ENCODE measurements at places on chromosomes 6 and 20.

DNA sequence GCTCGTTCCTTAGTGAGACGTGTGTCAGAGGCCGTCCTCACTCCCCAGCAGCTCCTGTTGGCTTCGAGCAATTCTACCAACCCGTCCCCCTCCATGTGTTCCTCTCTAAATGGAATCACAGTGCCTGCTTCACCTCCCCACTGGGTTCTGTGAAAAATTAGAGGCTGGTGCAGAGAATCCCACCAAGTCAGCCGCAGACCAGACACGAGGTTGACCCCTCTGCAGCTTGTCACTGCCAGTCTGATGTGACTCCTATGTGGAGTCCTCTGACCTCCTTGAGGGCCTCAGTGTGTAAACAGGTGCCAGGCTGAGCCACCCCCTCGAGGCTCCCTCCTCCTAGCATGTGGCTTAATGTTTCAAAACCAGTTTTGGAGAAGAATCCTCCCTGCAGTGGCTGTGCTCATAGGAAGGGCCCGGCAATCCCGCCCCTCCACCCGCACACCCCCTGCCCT is 12.6 kb upstream of the IRF4 start:
- DNase-seq: no peak

DNA sequence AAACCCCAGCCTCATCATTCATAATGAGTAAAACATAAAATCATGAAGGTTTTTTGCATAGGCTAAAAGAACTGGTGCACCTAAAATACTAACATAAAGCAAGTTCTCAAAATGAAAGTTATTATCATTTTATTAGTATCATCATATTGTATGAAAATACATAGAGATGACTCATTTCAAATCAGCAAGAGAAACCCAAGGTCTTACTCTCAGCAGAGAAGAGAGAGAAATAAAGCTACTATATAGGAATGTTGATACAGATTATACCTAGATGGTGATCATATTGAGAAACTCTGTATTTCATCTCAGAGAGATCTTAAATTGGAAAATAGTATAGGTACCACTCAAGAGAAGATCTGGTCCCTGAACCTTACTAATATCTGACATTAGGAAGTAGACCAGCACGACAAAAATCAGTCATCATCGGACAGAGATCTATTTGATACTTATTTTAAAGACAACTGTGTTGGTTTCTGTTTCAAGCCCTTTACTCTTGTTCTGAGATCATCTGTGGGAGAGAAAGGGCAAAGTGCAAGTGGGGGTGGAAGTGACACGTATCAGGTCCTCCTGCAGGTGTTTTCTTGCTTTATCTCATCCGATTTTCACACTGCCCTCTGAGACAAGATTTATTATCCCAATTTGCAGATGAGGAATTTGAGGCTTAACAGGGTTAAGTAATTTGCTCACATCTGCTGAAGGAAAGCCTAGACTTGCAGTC is 532.3 kb downstream of the MAFB start:
- no peak for DNase-seq

GRCh38 chr6:66226109-66226508 is 519.1 kb upstream of the EYS start:
- DNase-seq: no peak

DNA sequence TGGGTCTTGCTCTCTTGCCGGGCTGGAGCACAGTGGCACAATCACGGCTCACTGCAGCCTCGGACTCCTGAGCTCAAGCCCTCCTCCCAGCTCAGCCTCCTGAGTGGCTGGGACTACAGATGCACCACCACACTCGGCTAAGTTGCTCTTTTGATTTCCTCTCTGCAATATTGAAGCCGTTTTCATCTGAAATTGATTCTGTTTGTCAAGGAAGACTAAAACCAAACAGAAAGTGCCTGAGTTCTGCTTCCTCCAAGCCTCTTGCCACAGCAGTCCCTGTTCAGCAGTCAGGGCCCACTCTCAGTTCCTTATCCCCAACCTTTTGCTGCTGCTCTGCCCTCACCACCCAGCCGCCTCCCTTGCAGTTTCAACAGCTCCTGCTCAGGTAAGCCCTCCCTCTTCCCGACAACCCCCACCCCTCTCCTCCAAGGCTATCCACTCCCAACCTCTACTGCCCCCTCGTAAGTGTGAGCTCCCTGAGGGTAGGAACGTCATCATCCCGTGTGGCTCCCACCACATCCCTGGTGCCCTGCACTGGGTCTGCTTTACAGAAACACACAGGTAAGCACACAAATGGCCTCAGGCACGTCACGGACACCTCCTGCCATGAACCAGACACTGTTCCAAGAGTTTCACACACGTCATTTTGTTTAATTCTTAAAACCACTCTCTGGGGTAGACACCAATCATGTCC is 70.7 kb upstream of the TAB2 start:
- DNase-seq: no peak

GRCh38 chr20:50601511-50602431 is 89.6 kb downstream of the RIPOR3 start:
- no peak for DNase-seq

GRCh38 chr20:57390604-57391438 is at the start of gene RBM38:
RBM38 (plus strand) TSS chr20:57391396; CDS start chr20:57391582, 186 bp downstream.
- DNase-seq: peak; percentile 67

GRCh38 chr6:143298071-143298470 is 152.4 kb downstream of the ADAT2 start:
- DNase-seq: no peak

DNA sequence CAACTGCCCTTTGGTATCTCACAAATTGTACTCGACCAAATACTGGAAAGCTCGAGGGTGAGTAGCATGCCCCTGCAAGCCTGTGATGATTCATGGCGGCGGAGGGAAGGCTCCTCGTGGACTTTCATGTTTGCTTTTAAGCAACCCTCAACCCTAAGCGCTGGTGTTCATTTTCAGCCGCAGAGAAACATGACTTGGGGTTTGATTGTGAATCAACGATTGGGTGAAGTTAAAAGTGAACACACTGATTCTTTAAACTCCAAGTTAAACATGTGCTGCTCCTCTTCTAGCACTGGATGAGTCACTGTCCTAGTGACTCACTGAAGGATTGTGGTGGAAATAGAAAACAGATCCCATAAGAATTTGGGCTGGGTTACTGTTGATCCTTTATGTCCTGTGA is 8.3 kb downstream of the CD109 start:
- DNase-seq: no peak

DNA sequence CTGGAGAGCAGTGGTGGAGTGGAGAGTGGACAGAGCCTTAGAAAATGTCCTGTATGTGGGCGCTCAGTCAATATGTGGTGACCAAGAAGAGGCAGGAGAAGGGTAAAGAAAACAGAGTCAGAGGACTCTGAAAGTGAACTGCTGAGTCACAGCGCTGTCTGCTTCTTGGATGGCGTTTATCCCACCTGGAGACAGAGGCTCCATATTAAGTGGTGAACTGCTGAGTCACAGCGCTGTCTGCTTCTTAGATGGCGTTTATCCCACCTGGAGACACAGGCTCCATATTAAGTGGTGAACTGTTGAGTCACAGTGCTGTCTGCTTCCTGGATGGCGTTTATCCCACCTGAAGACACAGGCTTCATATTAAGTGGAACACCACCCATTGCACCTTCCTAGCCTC is 119.3 kb upstream of the RALGAPA2 start:
- DNase-seq: no peak

- DNase-seq: peak; percentile 62
Measured at GRCh38 chr6:155154158-155154830, 109.5 kb upstream of the CLDN20 start.

DNA sequence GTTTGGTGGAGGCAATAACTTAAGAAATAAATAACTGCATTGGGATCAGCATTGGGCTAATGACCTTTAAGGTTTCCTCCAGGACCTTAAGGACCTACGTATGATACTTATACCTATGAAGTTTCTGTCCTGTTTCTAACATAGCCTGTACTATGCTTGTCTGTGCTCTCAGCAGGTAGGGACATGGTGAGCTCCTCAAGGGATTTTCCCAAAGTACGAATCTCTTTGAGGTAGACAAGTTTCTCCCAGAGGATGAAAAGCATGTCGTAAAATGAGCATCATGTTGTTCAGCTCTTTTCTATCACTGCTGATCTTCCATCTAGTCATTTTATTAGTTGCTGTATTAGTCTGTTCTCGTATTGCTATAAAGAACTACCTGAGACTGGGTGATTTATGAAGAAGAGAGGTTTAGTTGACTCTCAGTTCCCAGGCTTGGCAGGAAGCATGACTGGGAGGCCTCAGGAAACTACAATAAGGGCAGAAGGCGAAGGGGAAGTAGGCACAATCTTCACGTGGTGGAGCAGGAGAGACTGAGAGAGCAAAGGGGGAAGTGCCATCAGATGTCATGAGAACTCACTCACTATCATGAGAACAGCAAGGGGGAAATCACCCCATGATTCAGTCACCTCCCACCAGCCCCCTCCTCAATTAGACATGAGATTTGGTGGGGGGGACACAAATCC is 77.8 kb upstream of the TGM3 start:
- DNase-seq: no peak

DNA sequence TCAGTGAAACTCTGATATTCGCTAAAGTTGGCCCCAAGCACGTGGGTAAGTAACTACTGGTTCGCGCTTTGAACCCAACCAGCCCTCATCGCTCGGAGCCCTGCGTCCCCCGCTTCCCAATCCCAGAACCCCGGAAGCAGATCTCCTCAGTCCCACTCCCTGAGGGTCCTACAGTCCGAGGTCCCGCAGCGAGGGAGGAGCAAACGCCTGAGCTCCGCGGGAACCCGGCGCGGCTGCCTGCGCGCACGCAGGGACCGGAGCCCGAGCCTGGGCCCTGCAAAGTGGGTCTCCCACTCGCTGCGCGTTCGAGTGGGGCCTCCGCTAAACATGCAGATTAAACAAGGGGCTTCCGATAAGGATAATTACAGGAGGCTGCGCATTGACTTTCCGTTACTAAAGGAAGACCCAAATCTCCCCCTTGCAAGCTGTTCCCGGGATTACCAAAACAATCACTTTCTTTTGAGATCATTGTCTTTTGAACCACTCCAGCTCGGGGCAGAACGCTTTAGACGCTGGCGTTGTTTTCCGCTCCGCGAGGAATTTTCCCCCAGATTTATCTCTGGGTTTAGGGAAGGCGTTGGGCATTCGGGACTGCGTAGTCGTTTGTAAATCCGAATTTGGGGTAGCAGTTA is 1.3 kb upstream of the VSX1 start:
- peak; percentile 70 for DNase-seq

DNA sequence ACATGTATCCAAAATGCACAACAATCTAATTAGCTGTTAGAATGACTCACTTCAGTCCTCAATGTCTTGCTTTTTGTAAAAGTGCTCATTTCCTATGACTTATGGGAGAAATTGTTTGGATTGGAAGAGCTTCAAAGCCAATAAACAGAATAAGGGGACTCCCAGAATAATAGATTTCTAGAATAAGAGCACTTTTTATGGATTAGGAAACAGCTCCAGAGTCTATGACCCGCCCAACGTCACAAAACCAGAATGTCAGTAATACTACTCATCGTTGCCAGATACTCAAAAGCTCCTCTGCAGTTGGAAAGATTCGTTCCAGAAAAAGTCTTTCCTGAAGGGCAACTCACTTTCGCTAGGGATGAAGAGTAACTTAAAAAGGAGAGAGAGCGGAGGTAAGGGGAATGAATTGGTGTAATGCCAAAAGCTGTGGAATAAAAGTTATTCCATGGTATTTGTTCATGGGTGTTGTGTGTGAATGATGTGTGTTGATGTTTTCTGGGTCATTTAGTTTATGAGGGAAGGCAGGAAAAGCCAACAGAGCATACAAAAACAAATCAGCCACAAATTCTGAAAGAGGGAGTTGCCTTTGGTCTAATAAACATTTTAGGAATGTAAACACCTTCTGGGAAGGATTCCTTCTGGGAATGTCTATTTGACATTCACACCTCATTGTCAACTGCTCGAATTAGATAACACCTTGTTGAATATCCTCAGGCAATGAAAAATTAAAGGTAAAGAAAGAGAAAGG is 64.6 kb downstream of the SYNE1 start:
- DNase-seq: no peak

DNA sequence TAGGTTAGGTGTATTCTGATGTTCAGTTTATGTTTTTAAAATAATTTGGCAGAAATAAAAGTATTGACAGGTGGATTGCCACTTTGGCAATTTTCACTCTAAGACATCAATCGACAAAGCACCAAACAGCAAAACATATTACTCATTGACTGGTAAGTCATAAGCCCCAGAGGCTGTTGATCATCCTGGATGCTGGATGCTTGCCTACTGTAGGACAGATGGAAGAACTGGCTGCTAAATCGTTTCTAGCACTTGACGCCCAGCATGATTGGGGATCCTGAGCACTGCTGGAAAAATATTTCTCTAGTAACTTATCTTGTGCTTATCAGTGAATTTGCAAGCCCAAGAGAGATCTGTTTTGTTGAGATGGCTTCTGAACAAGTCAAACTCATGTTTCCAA is 1001.9 kb upstream of the FLRT3 start:
- no peak for DNase-seq

GRCh38 chr6:108862479-108863191 is 14.4 kb downstream of the ARMC2 start:
- DNase-seq: no peak

DNA sequence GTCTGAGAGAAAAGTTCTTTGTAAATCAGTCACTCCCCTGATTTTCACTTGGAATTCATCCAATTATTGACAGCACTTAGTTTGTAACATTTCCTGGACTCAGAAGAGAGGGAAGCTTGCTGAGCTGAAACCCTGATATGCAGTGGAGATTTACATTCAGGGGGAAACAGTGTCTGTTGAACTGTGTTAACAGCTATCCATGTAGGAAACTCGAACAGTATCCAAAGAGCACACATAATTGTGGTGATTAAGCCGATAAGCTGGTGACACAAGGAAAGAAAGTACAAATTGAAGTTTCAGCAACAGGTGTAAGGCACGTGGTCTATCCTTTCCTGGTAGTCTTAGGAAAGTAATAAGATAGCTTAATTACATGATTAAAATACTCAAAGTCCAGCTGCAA is 78.1 kb upstream of the FLRT3 start:
- DNase-seq: no peak

DNA sequence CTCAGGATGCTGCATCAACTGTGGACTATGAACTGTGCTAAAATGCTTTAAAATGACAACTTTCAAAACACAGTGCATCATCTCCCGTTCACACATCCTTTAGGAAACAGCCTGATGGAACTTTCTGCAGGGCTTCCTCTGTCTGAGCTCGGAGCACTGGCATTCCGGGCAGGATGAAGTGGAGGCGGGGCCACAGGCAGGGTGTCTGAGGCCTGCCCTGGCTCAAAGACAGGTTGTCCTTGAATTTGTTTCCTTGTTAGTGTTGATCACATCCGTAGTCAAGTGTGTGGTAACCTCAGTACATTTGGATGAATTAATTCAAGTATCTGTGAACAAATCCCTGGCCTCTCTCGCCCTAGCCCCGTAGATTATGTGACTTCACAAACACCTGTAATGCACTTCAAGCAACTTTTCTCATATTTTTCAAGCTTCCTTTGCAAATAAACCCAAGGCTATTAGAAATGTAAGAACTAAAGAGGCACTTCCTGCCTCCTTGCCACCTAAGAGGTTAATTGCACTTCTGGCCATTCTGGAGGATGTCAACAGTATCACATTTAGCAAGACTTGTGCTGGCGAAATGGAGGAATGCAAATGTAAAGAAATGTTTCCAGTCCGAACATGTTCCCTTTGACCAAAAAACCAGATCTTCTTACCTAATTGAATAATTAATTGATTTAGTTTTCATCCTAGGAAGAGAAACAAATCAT is 3.1 kb downstream of the CD93 start:
- no peak for DNase-seq

GRCh38 chr6:69673298-69673697 is 123.5 kb downstream of the LMBRD1 start:
- DNase-seq: no peak

- peak; percentile 52 for DNase-seq
Measured at GRCh38 chr20:25579081-25579770, 6.1 kb downstream of the NINL start.

GRCh38 chr6:151180330-151181048 is 59.3 kb upstream of the AKAP12 start:
- no peak for DNase-seq

GRCh38 chr20:49750611-49751396 is 37.1 kb upstream of the B4GALT5 start:
- no peak for DNase-seq

All from retina (tissue), 1 donor.